ENCODE measurements at places on chromosomes 1 and 21.
A peak's percentile ranks its signal among the peaks of the same experiment; 100 is the strongest.

DNA sequence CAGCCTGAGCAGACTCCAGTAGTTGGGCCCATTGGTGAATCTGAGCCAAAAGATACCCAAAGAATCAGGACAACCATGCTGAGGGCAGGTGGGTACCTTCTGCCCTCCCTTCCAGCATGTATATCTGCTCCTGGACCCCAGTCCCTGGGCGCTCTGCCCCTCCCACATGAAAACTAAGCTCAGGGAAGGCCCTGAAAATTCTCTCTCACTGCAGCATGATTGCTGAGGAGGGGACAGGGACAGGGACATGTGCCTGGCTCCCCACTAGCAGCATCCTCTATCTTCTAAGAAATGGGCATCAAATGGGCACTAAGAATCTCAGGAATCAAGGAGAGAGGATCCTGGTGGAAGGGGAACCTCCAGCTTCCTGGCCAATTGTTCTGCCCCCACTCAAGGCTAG, 446.0 kb downstream of the MATN1 start:
- no peak for DNase-seq

DNA sequence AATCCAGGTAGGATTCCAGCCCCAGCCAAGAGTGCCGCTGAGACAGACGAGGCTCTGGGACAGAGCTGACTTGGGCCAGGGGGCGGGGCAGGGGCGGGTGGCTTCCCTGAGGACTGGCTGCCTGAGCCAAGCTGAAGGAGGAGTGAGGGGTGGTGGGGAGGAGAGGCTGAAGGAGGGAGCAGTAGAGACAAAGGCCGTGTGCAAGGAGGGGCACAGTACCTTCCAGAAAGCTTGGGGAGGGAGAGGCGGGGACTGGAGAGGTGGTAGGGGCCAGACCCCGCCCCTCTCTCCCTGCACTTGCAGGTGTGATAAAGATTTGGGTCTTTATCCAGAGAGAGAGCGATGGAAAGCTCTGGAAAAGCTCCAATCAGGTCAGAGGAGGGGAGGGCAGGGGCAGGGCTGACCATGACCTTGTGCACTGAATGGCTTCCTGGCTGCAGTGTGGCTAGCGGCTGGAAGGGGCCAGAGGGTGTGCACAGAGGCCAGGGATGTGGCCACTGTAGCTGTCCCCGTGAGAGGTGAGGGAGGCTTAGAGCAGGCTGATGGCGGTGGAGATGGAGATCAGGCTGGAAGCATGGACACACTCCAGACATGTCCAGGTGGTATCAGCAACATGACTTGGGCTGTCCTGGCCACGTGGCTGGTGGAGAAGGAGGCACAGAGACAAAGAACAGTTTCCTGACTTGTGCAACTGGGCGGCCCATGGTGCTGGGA, 6.7 kb upstream of the EPHA8 start:
- DNase-seq, result no peak

- no peak for DNase-seq
These were observed 52.8 kb upstream of the GNG4 start for GRCh38 chr1:235702412-235702811.

DNA sequence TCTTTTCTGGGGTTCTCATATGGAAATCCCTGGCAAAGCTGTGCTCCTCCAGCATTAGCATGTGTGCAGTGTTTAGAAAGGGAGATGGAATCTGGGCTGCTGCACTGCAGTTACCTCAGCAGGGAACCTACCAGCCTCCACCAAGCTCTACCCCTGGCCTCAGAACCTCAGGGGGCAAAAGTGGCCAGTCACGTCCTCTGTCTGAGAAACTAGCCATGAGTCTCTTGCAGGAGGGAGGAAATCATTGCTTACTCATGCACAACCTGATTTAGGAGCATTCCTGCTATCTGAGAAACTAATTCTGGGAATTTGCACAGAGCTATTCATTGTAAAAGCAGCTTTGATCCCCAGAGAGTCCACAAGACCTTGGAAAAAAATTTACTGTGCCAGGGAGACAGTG, 80.6 kb upstream of the IPO9 start:
- no peak for DNase-seq

DNA sequence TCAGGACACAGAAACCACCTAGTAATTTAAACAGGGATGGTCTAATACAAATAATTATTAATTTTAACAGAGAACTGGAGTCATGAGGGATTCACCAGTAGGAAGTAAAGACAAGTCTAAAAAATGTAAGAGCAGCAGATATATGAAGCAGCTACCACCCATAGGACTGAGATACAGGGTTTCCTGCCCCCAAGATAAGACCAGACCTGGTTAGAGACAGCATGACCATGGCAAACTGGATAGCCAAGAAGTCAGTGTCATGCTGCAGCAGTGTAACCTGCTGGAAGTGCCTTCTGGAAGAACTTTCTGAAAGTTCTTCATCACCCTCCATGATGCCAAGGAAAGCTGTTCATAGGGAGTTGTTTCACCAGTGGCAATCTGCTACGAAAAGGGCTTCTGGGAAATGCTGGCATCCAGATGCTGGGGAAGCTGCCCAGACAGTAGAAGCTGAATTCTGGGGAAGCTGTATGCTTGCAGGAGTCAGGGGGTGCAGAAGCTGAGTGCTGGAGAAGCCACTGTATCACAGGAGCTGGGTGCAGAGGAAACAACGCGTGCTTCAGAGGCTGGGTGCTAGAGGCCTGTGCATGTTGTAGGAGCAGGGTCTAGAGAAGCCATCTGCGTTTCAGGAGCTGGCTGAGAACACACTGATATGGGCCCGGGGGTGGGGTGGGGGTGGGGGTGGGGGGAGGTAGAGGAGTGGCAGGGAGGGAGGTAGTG, 356.4 kb downstream of the DISC1 start:
- DNase-seq, result no peak

- no peak for DNase-seq
These were observed 632.0 kb downstream of the SMYD3 start for GRCh38 chr1:245874942-245875580.

- peak; percentile 72 for DNase-seq
These were observed 5.1 kb downstream of the HSPB7 start for GRCh38 chr1:16012590-16013219.

- no peak for DNase-seq
These were observed 402.5 kb downstream of the PTPRC start for GRCh38 chr1:199041173-199041914.

Data from HepG2 (cell line).